ENCODE measurements at places on chromosomes 2 and 18.

- DNase-seq, result no peak
These were observed 9.4 kb upstream of the CD302 start for GRCh38 chr2:159807183-159808031.

DNA sequence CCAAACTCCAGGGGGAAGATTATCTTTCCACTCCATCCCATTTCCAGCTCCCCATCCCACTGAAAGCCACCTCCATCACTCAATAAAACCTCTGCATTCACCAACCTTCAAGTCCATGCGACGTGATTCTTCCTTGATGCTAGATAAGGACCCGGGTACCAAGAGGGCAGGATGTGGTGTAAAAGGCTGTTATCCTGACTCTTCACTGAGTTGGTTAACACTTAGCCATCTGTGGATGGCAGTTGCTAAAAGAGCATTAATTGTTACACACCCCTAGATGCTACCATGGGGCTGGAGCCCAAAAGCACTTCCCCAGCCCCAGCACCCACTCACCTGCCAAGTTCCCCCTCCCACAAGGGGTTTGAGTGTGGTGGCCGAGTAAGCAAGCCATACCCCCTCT, 53.4 kb upstream of the DPP10 start:
- DNase-seq, result no peak

- DNase-seq, result no peak
These were observed 24.6 kb downstream of the DOCK10 start for GRCh38 chr2:225017713-225018112.

DNA sequence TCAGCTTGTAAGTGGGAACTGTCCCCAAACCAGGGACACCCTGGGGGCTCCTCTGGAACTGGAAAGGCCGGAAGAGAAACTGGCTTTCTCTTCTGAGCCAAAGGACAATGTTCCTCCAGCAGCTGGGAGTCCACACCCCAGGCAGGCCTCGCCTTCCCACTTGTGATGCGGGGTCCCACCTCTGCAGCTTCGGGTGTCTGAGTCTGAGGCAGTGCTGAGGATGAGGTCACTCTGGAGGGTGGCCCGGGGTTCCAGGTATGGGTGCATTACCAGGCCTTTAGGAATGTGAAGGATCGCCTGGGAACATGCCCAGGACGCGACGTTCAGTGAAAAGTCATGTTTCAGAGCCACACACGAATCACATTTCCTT, 18.2 kb upstream of the BOK start:
- DNase-seq, result no peak

DNA sequence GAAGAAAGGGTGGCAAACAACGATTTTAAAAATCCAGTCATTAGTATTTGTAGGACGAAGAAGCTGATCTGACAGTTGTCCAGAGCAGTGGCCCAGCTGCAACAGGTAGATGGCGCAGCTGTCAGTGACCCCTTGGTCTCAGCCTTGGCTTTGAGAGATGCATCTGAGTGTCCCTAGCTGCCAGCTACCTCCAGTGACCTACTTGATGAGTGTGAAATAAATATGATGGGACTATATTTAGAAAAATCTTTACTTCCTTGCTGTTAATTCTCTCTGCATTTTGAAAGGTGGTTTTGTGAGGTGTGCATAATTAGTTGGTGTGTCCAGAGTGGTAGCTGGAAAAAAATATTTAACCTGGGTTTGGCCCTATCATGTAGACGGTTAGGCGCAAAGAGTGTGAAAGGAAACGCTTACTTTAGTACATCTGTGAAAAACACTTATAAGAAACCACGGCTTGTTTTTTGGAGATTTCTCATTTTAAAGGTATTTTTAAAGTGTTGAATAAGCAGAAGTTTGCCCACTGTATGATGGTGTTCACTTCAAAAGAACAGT, 963 bp downstream of the INPP1 start:
- DNase-seq, result no peak

- no peak for DNase-seq
These were observed 7.2 kb downstream of the DTNB start for GRCh38 chr2:25666218-25666617.

DNA sequence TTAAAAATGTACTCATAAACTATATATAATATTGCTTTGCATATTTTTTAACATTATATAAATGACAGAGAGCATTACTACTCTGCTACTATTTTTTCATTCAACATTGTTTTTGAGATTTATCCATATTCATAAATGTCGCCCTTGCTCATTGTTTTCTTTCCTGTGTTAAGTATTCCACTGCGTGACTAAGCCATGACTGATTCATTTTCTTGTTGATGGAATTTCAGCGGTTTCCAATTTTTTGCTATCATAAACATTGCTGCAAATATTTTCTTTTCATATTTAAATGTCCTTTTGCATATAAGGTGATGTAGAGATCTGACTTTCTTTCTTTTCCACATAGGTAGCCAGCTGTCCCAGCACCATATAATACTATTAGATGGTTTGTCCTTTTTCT, 57.6 kb downstream of the SFXN5 start:
- no peak for DNase-seq

DNA sequence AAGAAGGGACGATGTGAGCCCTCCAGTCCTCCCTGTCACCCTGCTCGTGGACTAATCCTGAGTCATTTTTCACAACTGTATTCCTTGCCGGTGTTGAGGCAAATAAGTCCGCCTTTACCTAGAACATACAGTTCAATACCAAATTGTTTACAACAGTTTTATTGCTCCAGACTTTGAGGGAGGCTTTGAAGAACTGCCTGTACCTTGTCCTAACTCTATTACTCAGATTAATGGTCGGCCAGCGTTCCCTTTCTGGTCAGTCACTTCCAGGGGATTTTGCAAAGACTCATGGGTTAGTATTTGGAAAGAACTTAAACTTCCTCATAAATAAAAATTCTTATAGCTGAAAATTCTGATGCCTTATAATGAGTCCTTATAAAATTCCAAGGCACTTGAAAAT, 85.1 kb upstream of the ZNF532 start:
- no peak for DNase-seq

Measured in GM18507 (cell line).